Aortic smooth muscle cell (primary cell): ENCODE measurements at places on chromosomes 13 and 19. TPM values are rescaled to one million over a fixed set of nuclear protein-coding genes. Genes with fewer than 3 reads are reported as not detected.

ZNF699 gene
- total RNA-seq = 6.2 and 6.3 TPM in 2 replicates

SMAD9 gene
- total RNA-seq = 5.9 and 8.2 TPM in 2 replicates

ZNF441 gene
- 18.6 and 20.5 TPM in 2 replicates for total RNA-seq

CDX2 gene
- not detected in 2 replicates for total RNA-seq

CEACAM8 gene
- not detected in 2 replicates for total RNA-seq

INAFM1 gene
- total RNA-seq = 1.5 and 1.7 TPM in 2 replicates

C1QTNF9 gene
- not detected in 2 replicates for total RNA-seq

MED4 gene
- total RNA-seq = 25.9 and 31.6 TPM in 2 replicates

LYPD5 gene
- 0.31 and 0.40 TPM in 2 replicates for total RNA-seq

ATP8B3 gene
- 1.6 and 2.7 TPM in 2 replicates for total RNA-seq

FBXO27 gene
- 1.2 and 1.8 TPM in 2 replicates for total RNA-seq

CD209 gene
- not detected in 2 replicates for total RNA-seq

EDNRB gene
- 2.3 and 9.4 TPM in 2 replicates for total RNA-seq

ZNF45 gene
- total RNA-seq = 18.2 and 21.7 TPM in 2 replicates

EXOSC5 gene
- 7.2 and 11.0 TPM in 2 replicates for total RNA-seq

HSPB6 gene
- total RNA-seq = 55.8 and 106 TPM in 2 replicates

SMIM7 gene
- total RNA-seq = 64.1 and 80.5 TPM in 2 replicates

SLITRK6 gene
- total RNA-seq = under 0.01 TPM in 1 of 2 replicates, not detected in the other

OR7C1 gene
- total RNA-seq = not detected in 2 replicates
